Bladder microvascular endothelial cell (primary cell): ENCODE measurements at places on chromosomes 2 and 18. TPM values are rescaled to one million over a fixed set of nuclear protein-coding genes. Genes with fewer than 3 reads are reported as not detected.

Gene DNAJC5G
- total RNA-seq: 0.16 and 4.4 TPM in 2 replicates

Gene GKN1
- not detected in 2 replicates for total RNA-seq

Gene RAB6C
- 0.06 TPM in 1 of 2 replicates, not detected in the other for total RNA-seq

Gene CD226
- total RNA-seq: 0.32 and 1.0 TPM in 2 replicates

Gene UGT1A5
- total RNA-seq: not detected in 2 replicates

Gene CCDC150
- 5.0 and 14.6 TPM in 2 replicates for total RNA-seq

Gene SP140
- total RNA-seq: under 0.01 TPM in 1 of 2 replicates, not detected in the other

Gene NXPH2
- not detected in 2 replicates for total RNA-seq

Gene MSH2
- total RNA-seq: 22.7 and 40.8 TPM in 2 replicates

Gene TOGARAM2
- 0.13 TPM in 1 of 2 replicates, not detected in the other for total RNA-seq

Gene REG1B
- not detected in 2 replicates for total RNA-seq

Gene IL37
- not detected in 2 replicates for total RNA-seq

Gene SERPINB3
- total RNA-seq: not detected in 2 replicates

Gene TMEM163
- total RNA-seq: 0.16 and 1.5 TPM in 2 replicates

Gene KATNAL2
- 0.76 and 1.5 TPM in 2 replicates for total RNA-seq

Gene RNF144A
- 13.3 and 13.9 TPM in 2 replicates for total RNA-seq

Gene NEUROD1
- not detected in 2 replicates for total RNA-seq

Gene TXNDC2
- not detected in 2 replicates for total RNA-seq

Gene AGFG1
- total RNA-seq: 18.6 and 59.1 TPM in 2 replicates

Gene ABHD1
- total RNA-seq: 0.06 TPM in 1 of 2 replicates, not detected in the other

Gene B3GNT7
- under 0.01 and 5.9 TPM in 2 replicates for total RNA-seq

Gene RTP5
- total RNA-seq: not detected in 2 replicates

Gene DHRS9
- 0.13 TPM in 1 of 2 replicates, not detected in the other for total RNA-seq

Gene G6PC2
- not detected in 2 replicates for total RNA-seq

Gene YES1
- total RNA-seq: 94.1 and 131 TPM in 2 replicates

Gene FBLN7
- total RNA-seq: 1.3 and 4.4 TPM in 2 replicates

Gene HADHB
- 88.4 and 159 TPM in 2 replicates for total RNA-seq

Gene IL1A
- total RNA-seq: 0.13 and 0.32 TPM in 2 replicates

Gene SLC9A4
- total RNA-seq: under 0.01 TPM in 2 replicates

Gene IL1F10
- total RNA-seq: not detected in 2 replicates

Gene DSC3
- total RNA-seq: 0.16 and 0.44 TPM in 2 replicates

Gene SLC5A7
- not detected in 2 replicates for total RNA-seq

Gene GPR45
- total RNA-seq: not detected in 2 replicates

Gene PIGN
- 26.2 and 73.3 TPM in 2 replicates for total RNA-seq

Gene RIT2
- total RNA-seq: not detected in 2 replicates

Gene MRO
- total RNA-seq: 0.16 TPM in 1 of 2 replicates, not detected in the other

Gene DNAJB2
- 18.0 and 40.7 TPM in 2 replicates for total RNA-seq

Gene EHBP1
- total RNA-seq: 20.7 and 38.1 TPM in 2 replicates

Gene PRSS56
- not detected in 2 replicates for total RNA-seq
